Hematopoietic multipotent progenitor cell treated with erythropoietin and hydrocortisone succinate and interleukin-3 and kit ligand, for 6 days (in vitro differentiated cells): ENCODE measurements at places on chromosomes 7 and 10.

GRCh38 chr7:148116195-148116594, 474.4 kb upstream of the C7orf33 start:
- peak; percentile 10 for DNase-seq

DNA sequence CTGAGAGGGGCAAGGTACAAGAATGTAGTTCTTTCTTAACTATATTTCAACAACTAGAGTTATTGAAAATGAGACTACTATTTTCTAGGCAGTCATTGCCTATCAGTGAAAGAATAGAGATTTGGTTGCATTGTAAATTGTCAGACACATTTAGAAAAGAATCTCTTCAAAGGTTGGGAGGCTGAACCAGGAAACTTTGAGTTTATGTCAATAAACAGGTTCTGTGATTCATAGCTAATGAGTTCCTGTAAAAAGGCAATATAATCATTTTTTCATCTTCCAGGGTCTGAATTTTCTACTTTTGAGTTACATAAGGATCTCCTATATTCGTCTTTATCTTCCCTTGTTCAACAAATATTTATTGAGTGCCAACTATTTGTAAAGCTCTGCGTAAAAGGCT, 47.1 kb downstream of the MAGI2 start:
- DNase-seq, result no peak

DNA sequence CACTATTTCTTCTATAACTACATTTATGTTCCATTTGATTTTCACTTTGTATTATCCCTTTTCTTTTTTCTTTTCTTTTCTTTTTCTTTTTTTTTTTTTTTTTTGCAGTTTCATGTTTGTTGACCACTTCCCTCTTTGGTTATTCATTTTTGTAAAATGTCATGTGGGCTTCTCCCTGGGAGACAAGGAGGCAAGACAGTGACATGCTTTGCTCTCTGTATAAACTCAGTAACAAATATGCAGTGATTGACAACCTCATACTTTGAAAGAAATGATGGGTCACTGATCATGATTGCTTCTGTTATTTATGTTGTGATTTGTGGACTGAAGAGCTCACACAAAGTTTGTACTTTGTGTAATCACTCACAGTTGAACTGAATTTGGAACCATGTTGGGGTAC, 90.2 kb upstream of the ABI1 start:
- no peak for DNase-seq

DNA sequence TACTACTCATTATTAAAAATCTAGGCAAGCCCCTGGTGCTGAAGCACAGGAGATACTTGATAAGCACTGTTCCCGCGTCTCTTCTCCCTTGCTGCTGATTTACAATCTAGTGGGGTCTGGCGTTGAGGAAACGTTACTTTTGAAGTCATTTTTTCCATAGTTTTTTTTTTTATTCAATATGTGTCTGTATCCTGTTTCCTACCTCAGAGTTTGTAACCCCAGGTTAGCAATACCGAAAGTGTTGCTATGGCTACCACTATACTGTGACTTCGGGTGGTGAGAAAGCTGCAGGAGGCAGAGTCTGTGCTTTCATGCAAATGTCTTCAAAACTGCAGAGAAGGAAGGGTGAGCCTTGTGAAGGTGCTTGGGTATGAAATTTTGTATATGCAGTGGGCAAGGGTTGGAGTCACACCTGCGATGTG, 458.8 kb upstream of the GHITM start:
- DNase-seq, result no peak

GRCh38 chr10:127145173-127145572, 51.2 kb downstream of the INSYN2A start:
- DNase-seq, result no peak

DNA sequence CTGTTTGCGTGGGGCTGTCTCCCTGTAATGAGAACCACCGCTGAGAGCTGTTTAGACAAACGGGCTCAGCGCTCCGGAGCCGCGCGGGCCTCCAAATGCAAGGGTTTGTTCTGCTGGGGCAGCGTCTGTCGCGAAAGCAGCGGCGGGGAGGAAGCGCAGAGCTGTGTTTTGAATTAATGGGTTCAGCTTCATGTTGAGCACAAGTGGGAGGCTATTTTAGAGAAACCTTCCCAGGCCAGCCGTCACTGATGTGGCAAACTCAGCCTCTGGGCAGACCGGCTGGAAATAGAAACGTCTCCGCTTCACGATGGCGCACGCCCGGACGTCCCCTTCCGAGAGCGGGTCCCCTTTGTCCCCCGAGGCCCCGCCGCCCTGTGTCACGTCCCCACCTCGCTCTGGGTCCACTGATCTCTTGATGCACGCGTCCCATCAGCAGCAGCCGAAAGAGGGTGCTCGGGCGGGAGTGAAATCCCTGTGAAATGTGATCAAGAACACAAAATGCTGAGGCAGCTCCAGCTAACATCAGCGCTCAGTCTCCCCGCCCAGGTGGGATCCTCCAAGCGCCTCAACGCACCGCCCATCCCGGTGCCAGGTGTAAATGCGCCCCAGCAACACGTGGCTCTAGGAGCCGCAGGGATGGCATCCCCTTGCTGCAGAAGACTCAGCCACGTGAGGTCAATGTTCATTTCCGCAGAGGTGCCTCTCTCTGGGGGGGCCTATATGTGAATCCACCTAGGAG, 44.9 kb downstream of the BAMBI start:
- DNase-seq, result peak; percentile 1

GRCh38 chr10:52756295-52756694, 16.3 kb downstream of the MBL2 start:
- DNase-seq, result no peak

GRCh38 chr10:78780551-78780961, 288.2 kb upstream of the ZMIZ1 start:
- DNase-seq, result no peak

DNA sequence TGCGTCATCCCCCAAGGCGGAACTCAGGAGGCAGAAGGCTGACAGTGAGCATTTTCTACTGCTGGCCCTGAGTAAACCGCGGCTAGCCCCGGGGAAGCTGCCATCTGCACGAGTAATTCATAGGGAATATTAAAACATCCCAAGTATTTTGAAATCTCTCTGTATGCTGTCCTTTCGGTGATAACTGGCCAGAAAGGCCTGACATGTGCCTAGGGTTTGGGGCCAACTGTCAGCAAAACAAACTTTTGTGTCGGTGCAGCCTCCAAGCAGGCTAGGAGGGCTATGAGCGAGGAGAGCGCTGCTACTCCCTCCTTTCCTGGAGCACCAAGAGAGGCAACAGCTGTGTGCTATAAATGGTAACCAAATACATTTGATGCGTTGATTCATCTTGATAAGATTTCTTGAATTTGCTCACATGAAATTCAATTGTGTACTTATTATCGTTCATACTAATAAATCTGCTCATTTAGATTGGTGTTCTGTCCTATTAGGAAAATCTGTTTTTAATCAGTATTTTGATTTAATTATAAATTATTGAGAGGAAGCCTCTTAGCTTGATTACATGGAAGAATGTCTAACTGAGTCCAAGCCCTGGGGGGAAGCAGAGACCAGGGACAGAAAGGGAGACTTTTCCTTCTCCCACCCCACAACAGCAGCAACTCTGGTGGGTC, 124.4 kb upstream of the NPS start:
- no peak for DNase-seq
